Aortic smooth muscle cell (primary cell): ENCODE measurements at places on chromosomes 11 and 22. TPM values are rescaled to one million over a fixed set of nuclear protein-coding genes. Genes with fewer than 3 reads are reported as not detected.

The OR5B21 gene
- total RNA-seq: not detected in 2 replicates

The DCDC1 gene
- total RNA-seq: under 0.01 TPM in 2 replicates

The PANX2 gene
- total RNA-seq: 0.79 and 1.1 TPM in 2 replicates

The C22orf31 gene
- total RNA-seq: not detected in 2 replicates

The ANGPTL5 gene
- total RNA-seq: 0.25 and 0.92 TPM in 2 replicates

The BBOX1 gene
- total RNA-seq: not detected in 2 replicates
